ENCODE measurements at places on chromosomes 2 and 18. TPM values are rescaled to one million over a fixed set of nuclear protein-coding genes. Genes with fewer than 3 reads are reported as not detected.

DNA sequence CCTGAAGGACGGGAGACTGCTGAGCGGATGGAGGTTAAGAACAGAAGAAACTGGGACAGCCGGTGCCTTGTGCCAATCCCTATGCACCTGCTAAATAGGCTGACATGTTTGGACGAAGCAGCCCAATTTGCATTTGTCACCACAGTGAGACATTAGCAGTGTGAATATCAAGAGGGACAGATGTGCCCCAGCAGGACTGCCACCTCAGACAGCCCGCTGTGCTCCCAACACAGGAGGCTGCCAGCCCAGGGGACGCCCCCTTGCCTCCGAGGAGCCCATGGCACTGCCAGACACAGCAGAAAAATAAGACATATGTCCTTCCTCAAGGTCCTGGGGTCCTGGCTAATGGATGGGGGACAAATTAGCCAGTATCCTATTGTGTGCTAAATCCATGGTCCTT is 306.7 kb upstream of the POU3F3 start:
- DNase-seq, result no peak

DNA sequence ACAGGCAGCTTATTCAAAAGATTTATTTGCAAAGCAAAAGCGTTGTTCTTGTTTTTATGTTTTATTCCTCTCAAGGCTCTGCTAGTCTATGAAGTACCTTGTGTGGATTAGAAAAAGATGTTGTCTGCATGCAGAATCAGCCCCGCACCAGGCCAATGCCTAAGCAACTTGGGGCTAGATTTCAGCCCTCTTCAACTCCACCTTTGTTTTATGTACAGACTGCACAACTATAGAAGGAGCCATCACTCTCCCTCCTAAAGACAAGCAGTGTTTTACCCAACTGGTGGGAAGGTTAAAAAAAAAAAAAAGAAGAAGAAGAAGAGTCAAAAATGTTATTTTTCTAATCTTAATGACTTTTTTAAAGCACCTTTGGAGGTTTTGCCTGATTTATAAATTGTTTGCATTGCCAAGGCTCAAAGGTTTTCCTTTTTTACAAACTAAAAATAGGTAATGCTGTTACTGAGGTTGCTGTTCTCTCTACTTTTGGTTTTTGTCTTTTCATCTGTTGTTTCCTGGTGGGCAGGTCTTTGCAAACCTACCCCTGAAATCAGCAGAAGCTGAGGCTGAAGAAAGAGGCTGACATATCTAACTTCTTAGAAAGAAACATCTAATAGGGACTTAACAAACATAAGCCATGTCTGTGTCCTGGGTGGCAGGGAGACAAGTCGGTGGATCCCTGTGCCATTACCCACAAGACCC is 164.0 kb downstream of the SLC39A10 start:
- no peak for DNase-seq

- no peak for DNase-seq
Measured at GRCh38 chr2:202023198-202023903, 10.3 kb upstream of the FZD7 start.

- no peak for DNase-seq
Measured at GRCh38 chr2:231482806-231483391, 18.6 kb upstream of the NCL start.

GRCh38 chr2:195320413-195320973 is 336.5 kb upstream of the SLC39A10 start:
- DNase-seq, result no peak

DNA sequence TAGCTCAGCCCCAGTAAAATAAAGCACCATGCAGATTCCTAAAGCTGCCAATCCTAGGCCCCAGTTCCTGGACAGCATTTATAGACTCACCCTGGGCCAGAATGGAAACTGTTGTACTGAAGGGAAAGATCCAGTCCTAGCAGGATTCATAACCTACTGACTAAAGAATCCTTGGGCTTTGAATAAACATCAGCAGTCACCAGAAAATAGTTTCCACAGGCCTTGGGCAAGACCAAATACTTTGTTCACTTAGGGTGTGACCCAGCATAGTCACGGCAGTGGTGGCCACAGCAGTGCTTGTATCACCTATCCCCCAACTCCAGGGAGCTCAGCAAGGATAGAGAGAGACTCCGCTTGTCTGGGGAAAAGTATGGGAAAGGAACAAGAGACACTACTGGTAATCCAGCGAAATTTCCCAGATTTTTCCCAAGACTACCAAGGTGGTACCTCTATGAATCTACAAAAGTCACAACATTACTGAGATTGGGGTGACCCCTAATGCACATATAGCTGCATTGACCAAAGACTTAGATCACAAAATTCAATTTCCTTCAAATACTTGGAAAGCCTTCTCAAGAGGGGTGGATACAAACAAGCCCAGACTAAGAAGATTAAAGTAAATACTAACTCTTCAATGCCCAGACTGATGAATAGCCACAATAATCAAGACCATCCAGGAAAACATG is 748.1 kb upstream of the LRATD1 start:
- DNase-seq, result no peak

DNA sequence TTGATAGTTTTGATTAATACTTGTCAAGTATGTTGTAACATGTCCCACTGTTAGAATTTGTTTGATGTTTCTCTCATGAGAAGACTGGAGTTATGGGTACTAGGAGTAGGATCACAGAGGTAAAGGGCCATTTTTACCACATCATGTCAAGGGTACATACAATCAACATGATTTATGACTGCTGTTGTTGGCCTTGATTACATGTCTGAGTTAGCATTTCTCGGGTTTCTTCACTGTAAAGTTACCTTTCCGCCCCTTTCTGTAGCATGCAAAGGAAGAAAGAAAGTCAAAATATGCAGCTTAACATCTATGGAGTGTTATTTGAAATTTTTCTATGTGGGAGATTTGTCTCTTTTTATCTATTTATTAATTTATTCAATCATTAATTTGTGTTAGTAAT is 1456.4 kb downstream of the SUCLG1 start:
- DNase-seq, result no peak

DNA sequence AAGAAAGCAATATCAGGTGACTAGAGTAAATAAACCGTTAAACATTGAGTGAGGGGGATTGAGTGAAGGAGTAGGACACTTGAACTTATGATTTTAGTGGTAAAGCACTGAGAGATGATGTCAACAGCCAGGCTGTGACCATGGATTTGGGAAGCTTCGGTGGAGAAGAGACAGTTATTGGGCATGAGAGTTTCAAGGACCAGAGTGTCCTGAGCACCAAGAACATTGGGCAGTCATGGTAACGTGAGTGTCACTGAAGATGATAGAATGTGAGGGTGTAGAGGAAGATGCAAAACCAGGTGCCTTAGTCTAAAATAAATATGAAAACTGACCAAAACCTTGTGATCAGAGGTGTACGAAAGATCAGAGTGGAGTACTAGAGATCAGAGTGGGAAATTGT is 248.1 kb downstream of the ASXL3 start:
- no peak for DNase-seq

DNA sequence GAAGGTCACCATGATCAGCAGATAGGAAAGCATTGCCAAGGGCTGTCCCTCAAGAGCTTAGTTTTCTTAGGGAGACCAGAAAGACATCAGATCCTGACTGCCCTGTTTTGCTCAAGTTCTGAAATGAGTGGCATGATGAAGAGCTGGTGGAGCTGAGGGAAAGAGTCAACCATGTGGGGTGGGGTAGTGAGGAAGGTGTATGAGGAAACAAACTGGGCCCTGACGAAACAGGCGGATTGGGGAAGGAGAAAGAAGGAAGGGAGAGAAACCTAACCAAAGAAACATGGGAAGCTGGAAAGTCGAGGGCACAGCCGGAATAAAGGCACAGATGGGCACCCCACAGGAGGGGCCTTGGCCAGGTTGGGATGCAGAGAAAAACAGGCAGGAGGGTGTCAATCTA is 8.0 kb downstream of the TGOLN2 start:
- no peak for DNase-seq

- DNase-seq, result no peak
Measured at GRCh38 chr2:241412144-241412543, 56.1 kb downstream of the FARP2 start.

GRCh38 chr2:88747990-88748389 is 56.5 kb downstream of the RPIA start:
- no peak for DNase-seq

GRCh38 chr2:241208058-241208457 is 19.6 kb downstream of the ANO7 start:
- no peak for DNase-seq

- DNase-seq, result no peak
Measured at GRCh38 chr2:69948032-69948962, 13.1 kb downstream of the ASPRV1 start.

- no peak for DNase-seq
Measured at GRCh38 chr2:96873651-96874096, 3.8 kb upstream of the SEMA4C start.

The CCDC150 gene
- 19.0 TPM for total RNA-seq

The ZBTB7C gene
- 0.03 TPM for total RNA-seq

The ANKRD36C gene
- total RNA-seq, result 22.0 TPM

The STARD6 gene
- not detected for total RNA-seq

The MC5R gene
- total RNA-seq, result not detected

The LBX2 gene
- 9.6 TPM for total RNA-seq

The ANO7 gene
- total RNA-seq, result 6.9 TPM

Data from Panc1 (cell line).